ENCODE measurements at places on chromosomes 13 and 19. TPM values are rescaled to one million over a fixed set of nuclear protein-coding genes. Genes with fewer than 3 reads are reported as not detected.

DNA sequence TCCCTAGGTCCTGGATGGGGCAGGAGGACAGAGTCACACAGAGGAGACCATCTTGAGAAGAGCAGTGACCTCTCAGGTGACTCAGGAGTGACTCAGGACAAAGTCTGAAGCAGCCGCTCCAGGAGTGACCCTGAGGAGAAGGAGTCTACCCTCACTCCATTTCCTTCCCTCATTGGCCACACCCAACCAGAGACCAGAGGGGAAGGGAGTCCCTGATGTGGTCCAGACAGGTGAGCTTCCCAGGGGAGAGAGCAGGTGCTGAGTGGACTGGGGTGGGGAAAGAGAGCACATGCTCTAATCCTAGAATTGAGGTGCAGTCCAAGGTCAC is 75.5 kb upstream of the MEDAG start:
- DNase-seq = no peak

DNA sequence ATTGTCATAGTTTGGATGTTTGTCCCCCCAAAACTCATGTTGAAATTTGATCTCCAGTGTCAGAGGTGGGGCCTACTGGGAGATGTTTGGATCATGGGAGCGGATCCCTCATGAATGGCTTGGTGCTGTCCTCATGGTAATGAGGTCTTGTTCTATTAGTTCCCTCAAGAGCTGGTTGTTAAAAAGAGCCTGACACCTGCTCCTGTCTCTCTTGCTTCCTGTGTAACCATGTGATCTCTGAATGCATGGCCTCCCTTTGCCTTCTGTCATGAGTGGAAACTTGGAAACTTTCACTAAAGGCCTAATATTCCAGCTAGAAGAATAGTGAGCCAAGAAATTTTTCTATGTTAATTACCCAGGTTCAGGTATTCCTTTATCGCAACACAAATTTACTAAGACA is 311.4 kb upstream of the ATXN8OS start:
- DNase-seq = no peak

DNA sequence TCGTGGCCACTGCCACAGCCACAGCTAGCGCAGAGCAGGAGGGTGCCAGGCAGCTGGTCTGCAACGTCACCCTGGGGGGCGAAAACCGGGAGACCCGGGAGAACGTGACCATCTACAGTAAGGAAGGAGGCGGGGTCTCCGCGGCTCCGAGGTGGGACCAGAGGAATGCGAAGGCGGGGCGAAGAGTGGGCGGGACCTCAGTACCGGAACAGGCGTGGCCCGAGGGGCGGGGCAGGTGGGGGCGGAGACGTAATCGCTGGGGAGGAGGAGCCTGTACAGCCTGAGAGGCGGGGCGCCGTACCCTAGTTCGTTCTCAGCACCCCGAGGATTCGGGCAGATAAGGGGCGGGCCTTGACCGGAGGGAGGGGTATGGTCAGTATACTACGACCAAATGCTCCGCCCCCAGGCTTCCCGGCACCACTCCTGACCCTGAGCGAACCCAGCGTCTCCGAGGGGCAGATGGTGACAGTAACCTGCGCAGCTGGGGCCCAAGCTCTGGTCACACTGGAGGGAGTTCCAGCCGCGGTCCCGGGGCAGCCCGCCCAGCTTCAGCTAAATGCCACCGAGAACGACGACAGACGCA is 2.5 kb downstream of the ICAM5 start:
- DNase-seq = peak; percentile 82

DNA sequence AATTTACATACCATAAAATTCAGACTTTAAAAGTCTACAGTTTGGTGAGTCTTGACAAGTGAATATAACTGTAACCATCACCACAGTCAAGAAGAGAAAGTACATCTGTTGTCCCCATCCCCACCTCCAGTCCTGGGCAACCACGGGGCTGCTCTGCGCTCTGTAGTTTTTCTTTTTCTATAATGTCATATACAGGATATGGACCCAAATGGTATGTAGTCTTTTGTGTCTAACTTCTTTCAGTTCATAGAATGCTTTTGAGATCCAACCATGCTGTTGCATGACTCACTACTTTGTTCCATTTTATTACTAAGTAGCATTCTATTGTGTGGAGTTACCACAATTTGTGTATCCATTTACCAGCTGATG is 103.9 kb downstream of the DOCK9 start:
- no peak for DNase-seq

DNA sequence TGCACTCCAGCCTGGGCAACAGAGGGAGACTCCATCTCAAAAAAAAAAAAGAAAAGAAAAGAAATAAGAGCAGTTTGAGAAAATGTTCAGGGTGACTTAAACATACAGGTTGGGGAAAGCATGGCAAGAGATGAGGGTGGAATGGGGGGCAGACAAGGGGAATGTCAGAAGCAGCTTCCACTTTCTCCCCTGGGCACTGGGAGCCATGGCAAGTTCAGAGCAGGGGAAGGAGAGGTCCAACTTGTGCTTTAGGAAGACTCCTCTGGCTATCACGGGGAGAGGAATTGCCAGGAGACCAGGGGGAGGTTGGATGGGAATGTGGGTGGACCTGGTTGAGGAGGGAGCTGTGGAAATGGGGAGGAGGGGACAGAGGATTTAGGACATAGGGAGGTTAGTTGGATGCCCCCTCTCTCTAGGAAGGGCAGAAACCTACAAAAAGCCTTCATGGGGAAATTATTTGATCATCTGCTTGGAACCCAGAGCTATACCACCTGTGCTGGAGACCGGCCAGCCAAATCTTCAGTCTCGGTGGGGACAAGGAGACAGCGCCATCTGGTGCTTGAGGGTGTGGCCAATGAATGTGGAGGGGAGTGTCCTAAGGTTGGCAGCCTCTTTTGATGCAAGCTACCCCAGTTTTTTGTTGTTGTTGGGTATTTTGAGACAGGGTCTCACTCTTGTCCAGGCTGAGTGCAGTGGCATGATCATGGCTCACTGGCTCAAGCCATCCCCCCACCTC is 7.3 kb upstream of the STRN4 start:
- peak; percentile 92 for DNase-seq

The PDE4A gene
- 2.9 TPM for total RNA-seq

Measured in Karpas-422 (cell line).